ENCODE measurements at places on chromosomes 16 and 17.

- peak; percentile 33 for DNase-seq
These were observed 13.7 kb downstream of the BRIP1 start for GRCh38 chr17:61849674-61850073.

DNA sequence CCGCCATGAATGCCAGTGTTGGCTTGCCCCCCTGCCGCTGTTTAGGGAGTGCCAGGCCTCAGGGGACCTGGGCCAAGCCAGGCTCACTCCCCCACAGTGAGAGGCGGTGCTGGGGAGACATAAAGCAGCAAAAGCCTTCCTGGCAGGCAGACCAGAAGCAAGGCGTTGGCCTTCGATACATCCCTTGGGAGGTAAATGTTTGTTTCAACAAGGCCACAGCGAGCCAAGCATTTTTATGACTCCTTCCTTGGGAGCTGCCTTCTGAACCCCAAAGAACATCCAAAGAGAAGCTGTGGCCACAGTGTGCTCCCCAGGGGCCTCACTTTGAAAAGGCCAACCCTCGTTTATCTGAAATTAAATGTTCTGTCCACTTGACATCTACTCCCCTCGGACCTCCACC, 119.7 kb upstream of the CIBAR2 start:
- DNase-seq, result peak; percentile 58

GRCh38 chr17:29019475-29020181, 13.8 kb upstream of the SEZ6 start:
- DNase-seq, result no peak

DNA sequence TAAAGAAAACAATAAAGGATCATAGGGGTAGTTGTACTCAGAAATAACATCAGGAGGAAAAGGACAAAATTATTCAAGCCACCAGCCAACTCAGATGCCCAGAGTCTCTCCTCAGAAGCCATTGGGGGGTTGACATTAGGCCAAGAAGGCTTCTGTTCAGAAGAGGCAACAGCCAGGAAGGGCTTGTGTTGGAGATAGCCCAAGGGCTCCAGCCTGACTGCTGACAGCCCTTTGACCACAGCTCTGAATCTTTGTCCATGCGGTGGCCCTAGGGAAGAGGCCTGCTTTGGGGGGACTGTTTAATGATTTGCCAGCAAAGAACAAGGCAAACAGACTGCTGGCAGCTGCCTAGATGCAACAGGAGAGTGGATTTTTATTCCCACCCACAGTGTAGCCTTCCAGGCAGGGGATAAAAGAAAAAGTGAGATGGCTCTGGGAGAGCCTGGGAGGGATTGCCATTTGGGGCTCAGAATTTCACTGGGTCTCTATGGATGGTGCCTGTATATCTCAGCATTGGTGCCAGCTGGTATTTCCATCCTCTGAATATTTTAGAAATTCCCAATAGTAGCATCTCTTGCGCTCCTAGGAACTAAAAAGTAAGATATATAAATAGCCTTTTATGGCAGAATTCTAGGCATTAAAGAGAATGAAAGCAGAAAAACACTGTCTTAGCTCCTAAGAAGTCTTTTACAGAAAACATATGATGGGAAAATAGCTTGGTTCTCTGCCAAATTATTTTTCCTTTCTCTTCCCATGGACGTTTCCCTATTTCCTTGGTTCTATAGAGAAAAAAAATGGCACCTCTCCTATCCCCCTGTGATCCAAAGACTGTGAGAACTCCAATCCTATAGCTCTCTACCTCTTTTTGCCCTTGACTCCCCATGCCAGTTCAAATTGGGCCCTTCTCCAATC, 29.4 kb upstream of the SUPT4H1 start:
- DNase-seq, result no peak

DNA sequence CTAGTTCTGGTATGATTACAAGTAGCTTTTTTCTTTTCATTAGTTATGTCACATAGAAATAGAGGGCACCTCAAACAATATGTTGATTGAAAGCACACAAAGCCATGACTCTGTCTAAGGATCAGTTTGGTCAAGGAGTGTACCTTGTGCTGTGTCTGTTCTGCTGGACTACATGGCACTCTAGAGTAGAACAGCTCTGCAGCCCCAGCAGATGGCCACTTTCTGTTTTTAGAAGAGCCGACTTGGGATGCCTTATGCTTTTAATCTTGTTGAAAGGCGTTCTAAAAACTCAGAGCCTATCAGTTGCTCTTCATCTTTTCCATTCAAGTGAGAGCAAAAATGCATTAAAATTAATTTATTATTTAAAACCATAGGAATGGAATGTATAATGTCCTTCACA, 49.3 kb upstream of the CA10 start:
- DNase-seq, result no peak

DNA sequence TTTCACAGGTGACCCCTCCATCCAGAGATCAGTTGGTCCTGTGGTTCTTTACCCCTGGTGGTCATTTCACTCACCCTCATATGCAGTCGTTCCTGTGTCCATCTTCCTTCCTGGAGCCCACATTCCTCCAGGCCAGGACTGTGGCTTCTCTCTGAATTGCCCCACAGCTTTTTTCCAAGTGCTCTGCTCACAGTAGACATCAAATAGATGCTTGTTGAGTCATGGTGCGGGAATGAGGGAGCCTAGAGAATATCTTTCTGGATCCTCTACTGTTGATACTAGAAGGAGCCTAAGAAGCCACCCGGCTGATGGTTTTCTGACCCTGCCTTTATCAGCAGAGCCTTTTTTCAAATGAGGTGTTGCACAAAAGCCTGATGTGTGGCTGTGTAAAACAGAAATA, 10.4 kb downstream of the USB1 start:
- peak; percentile 66 for DNase-seq

GRCh38 chr16:71348262-71349085, 10.0 kb upstream of the CALB2 start:
- DNase-seq, result no peak

GRCh38 chr16:89449726-89450335, 40.5 kb downstream of the ANKRD11 start:
- DNase-seq, result peak; percentile 47

DNA sequence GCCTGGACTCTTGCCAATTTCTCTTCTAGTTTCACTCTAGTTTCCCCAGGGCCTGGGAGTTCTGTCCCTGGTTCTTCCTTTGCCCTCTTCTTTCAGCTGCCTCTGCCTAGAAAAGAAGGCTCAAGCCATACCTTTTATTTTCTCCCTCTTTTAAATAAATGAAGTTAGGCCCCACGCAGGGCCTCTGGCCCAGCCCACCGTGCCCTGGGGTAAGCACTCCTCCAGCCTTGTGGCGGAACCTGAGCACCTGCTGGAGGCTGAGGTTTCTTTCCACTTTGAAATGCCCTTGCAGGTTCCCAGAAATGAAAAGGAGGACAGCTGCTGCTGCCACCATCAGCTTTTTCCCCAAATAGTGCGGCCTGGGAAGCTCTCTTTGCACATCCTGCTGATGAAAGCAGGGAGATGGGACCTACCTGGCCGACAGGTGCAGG, 139.4 kb downstream of the CCDC182 start:
- DNase-seq, result peak; percentile 63

GRCh38 chr17:39787041-39787440, 49.3 kb downstream of the GRB7 start:
- DNase-seq, result no peak

DNA sequence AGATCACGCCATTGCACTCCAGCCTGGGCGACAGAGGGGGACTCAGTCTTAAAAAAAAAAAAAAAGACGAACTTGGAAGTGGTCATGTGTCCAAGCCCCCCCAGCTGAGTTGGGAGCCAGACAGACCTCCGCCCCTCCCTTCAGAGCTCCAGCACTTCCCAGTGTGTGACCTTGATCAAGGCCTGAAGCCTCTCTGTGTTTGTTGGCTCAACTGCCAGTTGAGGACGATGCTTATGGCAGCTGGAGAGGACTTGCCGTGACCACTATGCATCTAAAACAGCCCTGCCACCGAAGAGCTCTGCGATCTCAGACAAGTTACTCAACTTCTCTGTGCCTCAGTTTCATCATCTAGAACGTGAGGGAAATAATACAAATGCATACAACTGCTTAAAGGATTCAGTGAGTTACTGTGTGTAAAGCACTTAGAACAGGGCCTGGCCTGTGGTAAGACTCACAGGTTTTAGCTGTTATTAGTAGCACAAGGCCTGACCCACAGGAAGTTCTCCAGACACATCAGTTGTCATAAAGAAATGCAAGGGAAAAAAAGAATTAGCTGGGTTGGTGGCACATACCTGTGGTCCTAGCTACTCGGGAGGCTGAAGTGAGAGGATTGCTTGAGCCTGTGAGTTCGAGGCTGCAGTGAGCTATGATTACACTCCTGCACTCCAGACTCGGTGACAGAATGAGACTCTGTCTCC, 7.0 kb upstream of the IL27 start:
- no peak for DNase-seq

GRCh38 chr17:73231841-73232586, 29.7 kb downstream of the CPSF4L start:
- peak; percentile 93 for DNase-seq

DNA sequence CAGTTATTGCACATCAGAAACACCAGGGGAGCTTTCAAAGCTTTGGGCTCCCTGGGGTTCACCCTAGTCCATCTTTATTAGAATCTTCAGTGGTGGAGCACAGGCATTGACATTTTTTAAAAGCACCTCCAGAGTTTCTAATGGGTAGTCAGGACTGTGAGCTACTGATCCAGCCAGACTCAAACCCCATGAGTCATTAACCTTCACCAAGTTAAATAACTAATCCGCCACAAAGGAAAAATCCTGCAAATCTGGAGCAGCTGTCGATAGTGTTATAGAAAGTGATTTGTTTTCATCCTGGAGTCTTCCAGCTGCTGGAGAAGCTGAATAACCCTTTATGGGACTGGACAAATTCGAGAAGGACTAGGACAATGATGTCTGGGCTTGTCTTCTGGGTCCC, 93.2 kb upstream of the PIRT start:
- no peak for DNase-seq

- DNase-seq, result no peak
These were observed 30.4 kb downstream of the CLEC19A start for GRCh38 chr16:19315889-19316433.
